ENCODE measurements at places on chromosomes 3 and 15.

DNA sequence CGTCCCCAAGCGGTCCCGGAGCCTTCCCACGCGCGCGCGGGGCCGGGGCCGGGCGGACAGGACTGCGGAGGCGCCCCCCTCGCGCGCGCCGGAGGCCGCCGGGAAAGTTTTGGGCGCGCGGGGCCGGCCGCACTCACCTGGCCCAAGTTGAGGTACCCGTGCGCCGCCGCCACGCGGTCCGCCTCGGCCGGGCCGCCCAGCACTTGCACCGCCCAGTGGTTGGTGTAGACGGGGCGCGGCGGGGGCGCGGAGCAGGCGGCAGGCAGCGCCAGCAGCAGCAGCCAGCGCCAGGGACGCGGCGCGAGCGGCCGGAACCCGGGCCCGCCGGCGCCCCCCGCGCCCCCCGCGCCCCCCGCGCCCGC is 289 bp downstream of the PCSK6 start:
- DNase-seq = no peak

- no peak for DNase-seq
Measured at GRCh38 chr15:71627604-71628003, 182.8 kb upstream of the NR2E3 start.

- no peak for DNase-seq
Measured at GRCh38 chr3:101195951-101196713, 124.2 kb downstream of the IMPG2 start.

DNA sequence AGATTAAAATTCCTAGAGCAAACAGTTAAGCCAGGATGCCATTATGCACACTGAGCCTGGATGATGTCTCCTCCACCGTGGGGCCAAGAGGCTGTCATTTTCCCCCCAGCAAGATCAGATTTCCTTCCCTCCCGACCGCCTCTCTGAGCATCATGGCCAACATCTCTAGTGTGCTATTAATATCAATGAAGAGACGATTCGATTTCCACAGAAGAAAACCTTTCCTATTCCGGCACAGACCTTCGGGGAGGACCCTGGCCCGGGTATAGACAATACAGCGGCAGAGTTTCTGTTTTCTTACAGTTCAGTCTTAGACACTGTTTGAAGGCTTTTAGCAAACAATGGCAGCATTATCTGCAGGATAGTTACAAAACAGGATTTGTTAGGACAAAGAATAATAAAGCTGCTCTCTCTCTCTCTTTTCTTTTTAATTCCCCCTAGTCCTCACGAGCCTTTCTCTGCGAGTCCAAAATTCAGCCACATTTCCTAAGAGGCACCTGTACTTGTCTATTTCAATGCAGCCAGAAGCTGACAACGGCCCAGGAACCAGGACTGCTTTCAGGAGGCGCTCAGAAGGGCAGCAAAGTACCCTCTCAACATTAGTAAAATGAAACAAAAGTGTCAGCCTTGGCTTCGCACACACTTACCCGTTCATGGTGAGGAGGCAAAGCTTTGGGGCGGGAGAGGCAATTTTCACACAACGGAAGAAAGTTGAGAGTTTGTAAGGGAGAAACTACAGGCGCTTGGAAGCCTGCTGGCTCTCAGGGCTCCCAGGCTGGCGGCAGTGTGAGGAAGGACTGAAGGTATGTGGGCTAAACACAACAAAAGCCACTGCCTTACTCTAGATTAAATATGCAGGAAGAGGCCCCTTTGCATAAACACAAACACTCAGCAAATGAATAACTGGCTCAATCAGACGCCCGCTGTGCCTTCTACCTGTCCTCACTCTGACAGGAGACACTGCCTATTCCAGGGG is 278.0 kb downstream of the FOXP1 start:
- peak; percentile 66 for DNase-seq

DNA sequence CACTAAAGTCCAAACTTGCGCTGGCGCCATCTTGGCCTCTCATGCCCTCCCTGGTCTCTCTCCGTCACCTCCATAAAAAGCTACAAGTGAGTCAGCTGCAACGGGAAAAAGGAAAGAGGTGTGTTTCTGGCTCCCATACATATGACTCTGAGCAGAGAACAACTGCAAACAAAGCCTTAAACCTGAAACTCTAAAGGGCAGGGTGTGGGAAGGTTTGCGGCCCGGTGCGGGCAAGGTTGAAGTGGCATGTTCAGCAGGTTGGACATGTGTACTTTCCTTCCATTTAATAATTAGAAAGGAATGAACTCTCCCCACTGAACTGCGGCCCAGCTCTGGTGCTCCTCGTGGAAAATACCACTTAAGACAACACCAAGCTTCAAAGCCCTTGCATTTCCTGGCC is 59.0 kb upstream of the PPARG start:
- DNase-seq = no peak

Data from CD4-positive, CD25-positive, alpha-beta regulatory T cell (primary cell).